ENCODE measurements at places on chromosomes 12 and 14. TPM values are rescaled to one million over a fixed set of nuclear protein-coding genes. Genes with fewer than 3 reads are reported as not detected.

DNA sequence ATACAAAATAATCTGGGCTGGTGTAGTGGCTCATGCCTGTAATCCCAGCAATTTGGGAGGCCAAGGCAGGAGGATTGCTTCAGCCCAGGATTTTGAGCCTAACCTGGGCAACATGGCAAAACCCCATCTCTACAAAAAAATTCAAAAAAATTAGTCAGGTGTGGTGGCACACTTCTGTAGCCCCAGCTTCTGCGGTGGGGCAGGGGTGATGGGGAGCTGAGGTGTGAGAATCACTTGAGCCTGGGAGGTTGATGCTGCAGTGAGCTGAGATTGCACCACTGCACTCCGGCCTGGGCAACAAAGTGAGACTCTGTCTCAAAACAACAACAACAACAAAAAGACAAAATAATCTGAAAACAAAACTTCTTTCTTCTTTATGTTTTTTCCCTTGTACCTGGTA lies 66.0 kb downstream of the TC2N start:
- H3K36me3 ChIP-seq = peaks cover 10% of the 10 kb centered on the region
- H3K4me3 ChIP-seq = no peak overlapping the region
- H3K27me3 ChIP-seq = no peaks in the 10 kb centered on the region
- no peak overlapping the region for H3K27ac ChIP-seq
- H3K4me1 ChIP-seq = no peaks in the 10 kb centered on the region

DNA sequence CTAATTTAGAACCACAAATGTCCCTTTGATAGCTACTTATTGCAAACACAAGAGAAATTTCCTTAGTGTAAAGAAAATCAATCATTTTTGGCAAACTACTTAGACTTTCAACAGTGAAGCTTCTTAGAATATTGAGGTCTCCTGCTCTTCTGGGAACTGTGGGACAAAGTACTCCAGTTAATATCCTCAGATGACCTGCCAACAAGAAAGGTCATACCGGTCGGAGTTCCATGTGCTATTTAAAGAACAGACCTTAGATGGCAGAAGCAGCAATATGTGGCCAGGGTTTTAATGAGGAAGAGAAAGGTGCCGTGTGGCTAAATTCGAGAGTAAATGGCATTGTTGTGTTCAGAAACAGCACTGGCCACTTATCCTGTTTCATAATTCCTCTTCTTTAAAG lies 114.7 kb upstream of the AMIGO2 start:
- H3K4me1 ChIP-seq = peaks cover 6% of the 10 kb centered on the region
- no peaks in the 10 kb centered on the region for H3K36me3 ChIP-seq
- H3K27me3 ChIP-seq = no peaks in the 10 kb centered on the region
- no peak for DNase-seq
- no peak overlapping the region for H3K4me3 ChIP-seq

The MYO1H gene
- total RNA-seq = not detected

The PAPOLA gene
- total RNA-seq = 234 TPM

- H3K36me3 ChIP-seq = no peaks in the 10 kb centered on the region
- no peak overlapping the region for H3K4me3 ChIP-seq
- H3K27ac ChIP-seq = no peak overlapping the region
- no peaks in the 10 kb centered on the region for H3K27me3 ChIP-seq
Measured at GRCh38 chr12:88366101-88366500, 214.2 kb downstream of the KITLG start.

GRCh38 chr12:7047306-7047705 lies 13.2 kb upstream of the C1S start:
- no peaks in the 10 kb centered on the region for H3K36me3 ChIP-seq
- no peak for DNase-seq
- H3K4me3 ChIP-seq = no peak overlapping the region
- H3K27ac ChIP-seq = no peak overlapping the region
- H3K4me1 ChIP-seq = no peaks in the 10 kb centered on the region
- H3K27me3 ChIP-seq = no peaks in the 10 kb centered on the region

DNA sequence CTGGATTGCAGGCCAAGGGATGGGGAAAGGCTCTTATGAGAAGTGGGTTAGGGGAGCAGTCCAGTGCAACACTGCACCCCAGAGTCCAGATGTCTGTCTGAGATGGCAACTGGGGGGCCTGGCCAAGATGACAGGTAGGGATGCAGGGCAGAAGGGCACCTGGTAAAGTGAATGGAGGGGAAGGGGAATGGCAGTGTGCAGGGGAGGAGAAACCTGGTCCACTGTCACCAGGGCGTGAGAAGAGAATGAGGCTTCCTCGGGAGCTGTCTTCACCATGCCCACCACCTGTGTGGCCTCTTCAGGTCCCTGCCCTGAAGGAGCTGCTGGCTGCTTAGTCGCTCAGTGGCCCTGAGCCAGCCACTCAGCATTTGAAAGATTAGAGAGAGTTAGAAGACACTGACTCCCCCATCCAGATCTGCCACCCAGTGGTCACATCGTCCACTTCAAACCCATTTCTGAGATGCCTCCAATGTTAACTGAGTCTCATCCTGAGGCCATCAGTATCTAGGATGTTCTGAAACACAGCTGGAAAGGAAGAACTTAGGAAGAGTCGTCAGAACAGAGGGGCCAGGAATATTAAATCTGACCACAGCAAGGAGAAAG lies 57.3 kb downstream of the PLEKHG3 start:
- H3K4me3 ChIP-seq = no peak overlapping the region
- H3K27me3 ChIP-seq = no peaks in the 10 kb centered on the region
- DNase-seq = no peak
- H3K27ac ChIP-seq = no peak overlapping the region
- no peaks in the 10 kb centered on the region for H3K36me3 ChIP-seq

DNA sequence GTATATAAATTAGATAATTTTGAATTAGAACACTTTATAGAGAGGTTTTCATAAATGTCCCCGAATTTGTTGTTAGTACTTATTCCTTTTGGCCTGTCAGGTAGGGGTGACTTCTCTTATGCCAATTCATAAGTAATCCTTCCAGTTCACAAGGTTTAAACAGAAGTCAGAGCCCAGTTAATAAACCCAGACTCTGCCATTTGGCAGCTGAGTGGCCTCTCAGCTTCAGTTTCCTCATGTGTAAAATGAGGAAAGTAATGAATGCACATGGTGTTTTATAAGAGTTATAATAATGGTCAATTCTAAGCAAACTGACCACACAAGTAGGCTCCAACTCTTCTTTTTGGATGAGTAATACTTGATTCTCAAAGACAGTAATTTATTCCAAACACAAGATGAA lies 10.3 kb downstream of the MTERF2 start:
- no peak overlapping the region for H3K4me3 ChIP-seq
- no peaks in the 10 kb centered on the region for H3K27me3 ChIP-seq
- H3K36me3 ChIP-seq = no peaks in the 10 kb centered on the region
- H3K27ac ChIP-seq = no peak overlapping the region
- no peak for DNase-seq

The PIWIL1 gene
- not detected for total RNA-seq

GRCh38 chr14:32014057-32014456 lies 63.0 kb upstream of the ARHGAP5 start:
- peaks cover 2% of the 10 kb centered on the region for H3K4me1 ChIP-seq
- no peaks in the 10 kb centered on the region for H3K36me3 ChIP-seq
- no peak for DNase-seq
- no peak overlapping the region for H3K4me3 ChIP-seq

GRCh38 chr14:74807853-74808545 lies 44.9 kb downstream of the YLPM1 start:
- no peaks in the 10 kb centered on the region for H3K4me1 ChIP-seq
- H3K27me3 ChIP-seq = no peaks in the 10 kb centered on the region
- peaks cover 13% of the 10 kb centered on the region for H3K36me3 ChIP-seq

DNA sequence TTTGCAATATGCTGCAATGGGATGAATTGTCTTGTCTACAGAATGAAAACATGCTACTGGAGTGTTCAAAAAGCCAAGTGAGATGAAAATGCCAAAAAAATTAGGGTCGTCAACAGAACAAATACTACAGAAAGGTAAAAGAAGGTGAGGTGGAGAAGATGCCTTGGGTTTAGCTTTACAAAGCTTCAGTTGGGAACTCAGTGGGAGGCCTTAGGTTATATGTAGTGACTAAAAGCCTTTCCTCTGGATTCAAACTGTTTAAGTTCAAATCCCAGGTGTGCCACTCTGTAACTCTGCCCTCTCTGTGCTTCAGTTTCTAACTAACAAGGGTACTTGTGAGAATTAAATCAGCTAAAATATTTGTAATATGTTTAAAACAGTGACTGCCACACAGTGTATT lies 84.9 kb upstream of the PDE3A start:
- no peak overlapping the region for H3K27ac ChIP-seq
- no peak overlapping the region for H3K4me3 ChIP-seq
- no peaks in the 10 kb centered on the region for H3K27me3 ChIP-seq

- H3K36me3 ChIP-seq = no peaks in the 10 kb centered on the region
- no peak overlapping the region for H3K4me3 ChIP-seq
- H3K27ac ChIP-seq = no peak overlapping the region
- H3K4me1 ChIP-seq = no peaks in the 10 kb centered on the region
- no peaks in the 10 kb centered on the region for H3K27me3 ChIP-seq
Measured at GRCh38 chr12:91984556-91984955, 161.1 kb downstream of the BTG1 start.

The OTX2 gene
- total RNA-seq = 33.9 TPM

The PDE6H gene
- total RNA-seq = not detected

The BMAL2 gene
- 20.6 TPM for total RNA-seq

GRCh38 chr12:124940393-124941169 lies 26.1 kb upstream of the UBC start:
- H3K4me3 ChIP-seq = peak overlapping the region; percentile 80
- H3K36me3 ChIP-seq = no peaks in the 10 kb centered on the region
- peak; percentile 85 for DNase-seq
- H3K27ac ChIP-seq = 0 out of 2 replicates have a peak overlapping the region, but pooled peaks have one; percentile 98
- no peaks in the 10 kb centered on the region for H3K27me3 ChIP-seq

The OTOGL gene
- total RNA-seq = 0.31 TPM

DNA sequence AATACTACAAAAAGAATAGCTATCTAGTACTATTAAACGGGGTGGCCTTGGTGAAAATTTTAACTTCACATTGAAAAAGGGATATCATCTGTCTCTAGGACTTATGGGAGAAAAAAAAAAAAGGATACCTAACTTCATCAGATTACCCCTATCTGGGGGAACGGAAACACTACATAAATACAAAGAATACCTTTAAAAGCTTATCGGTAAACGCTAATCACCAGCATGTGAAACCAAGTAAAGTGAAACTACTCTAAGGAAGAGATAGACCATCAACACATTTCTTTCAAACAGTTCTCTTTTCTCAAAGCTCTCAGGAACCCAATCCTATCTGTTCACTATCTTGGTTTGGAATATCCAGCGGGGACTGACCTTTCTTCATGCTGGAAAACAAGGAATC lies 3.5 kb downstream of the KICS2 start:
- no peaks in the 10 kb centered on the region for H3K36me3 ChIP-seq
- peaks cover 3% of the 10 kb centered on the region for H3K4me1 ChIP-seq
- H3K27me3 ChIP-seq = no peaks in the 10 kb centered on the region
- no peak overlapping the region for H3K27ac ChIP-seq
- H3K4me3 ChIP-seq = no peak overlapping the region
- DNase-seq = no peak

DNA sequence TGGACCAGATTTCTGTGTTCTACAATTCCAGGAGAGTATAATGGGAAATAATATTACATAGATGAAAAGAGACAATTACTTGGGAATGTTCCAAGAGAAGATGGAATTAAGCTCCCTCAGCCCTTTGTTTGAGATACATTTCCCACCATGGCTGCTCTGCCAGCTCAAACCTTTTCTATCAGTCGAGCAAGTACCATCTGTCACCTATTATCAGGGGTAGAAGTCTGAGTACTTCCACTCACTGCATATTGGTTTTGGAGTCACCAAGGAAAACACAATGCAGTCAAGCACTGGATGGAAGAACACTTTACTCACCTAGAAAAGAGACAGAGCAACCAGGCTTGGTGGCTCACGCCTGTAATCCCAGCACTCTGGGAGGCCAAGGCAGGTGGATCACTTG lies 270.4 kb upstream of the FAR2 start:
- H3K36me3 ChIP-seq = no peaks in the 10 kb centered on the region
- H3K27me3 ChIP-seq = no peaks in the 10 kb centered on the region
- no peak overlapping the region for H3K4me3 ChIP-seq
- no peak overlapping the region for H3K27ac ChIP-seq
- no peak for DNase-seq

- H3K36me3 ChIP-seq = no peaks in the 10 kb centered on the region
- H3K4me1 ChIP-seq = no peaks in the 10 kb centered on the region
- no peak for DNase-seq
- no peaks in the 10 kb centered on the region for H3K27me3 ChIP-seq
Measured at GRCh38 chr12:99024870-99025269, 379.8 kb downstream of the APAF1 start.

DNA sequence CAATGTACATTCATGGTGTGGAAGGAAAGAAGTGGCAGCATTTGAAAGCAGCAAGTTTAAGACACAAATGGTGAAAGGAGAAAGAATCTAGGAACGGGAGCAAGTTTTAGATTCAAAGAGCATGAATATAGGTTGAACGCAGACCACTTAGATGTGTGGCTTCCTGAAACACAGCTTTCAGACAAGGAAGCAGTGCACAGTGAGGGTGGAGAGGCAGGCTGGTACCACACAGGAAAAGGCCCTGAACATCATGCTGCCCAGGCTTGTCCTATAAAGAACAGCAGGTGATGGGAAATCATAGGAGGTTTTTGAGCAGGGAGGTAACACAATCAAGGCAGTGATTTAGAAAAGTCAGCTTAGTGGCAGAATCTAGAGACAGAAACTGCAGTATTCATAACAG lies 35.6 kb downstream of the GNS start:
- DNase-seq = no peak
- no peak overlapping the region for H3K27ac ChIP-seq
- peaks cover 8% of the 10 kb centered on the region for H3K36me3 ChIP-seq
- H3K27me3 ChIP-seq = no peaks in the 10 kb centered on the region
- H3K4me3 ChIP-seq = no peak overlapping the region
- no peaks in the 10 kb centered on the region for H3K4me1 ChIP-seq

- DNase-seq = no peak
- no peak overlapping the region for H3K27ac ChIP-seq
- no peaks in the 10 kb centered on the region for H3K27me3 ChIP-seq
Measured at GRCh38 chr12:30696103-30696408, 387 bp upstream of the IPO8 start.

The AKAP5 gene
- total RNA-seq = 3.5 TPM

GRCh38 chr12:112901271-112901670 lies 5.5 kb upstream of the OAS1 start:
- H3K27me3 ChIP-seq = no peaks in the 10 kb centered on the region
- H3K4me3 ChIP-seq = no peak overlapping the region
- no peak for DNase-seq
- no peaks in the 10 kb centered on the region for H3K36me3 ChIP-seq
- no peaks in the 10 kb centered on the region for H3K4me1 ChIP-seq

DNA sequence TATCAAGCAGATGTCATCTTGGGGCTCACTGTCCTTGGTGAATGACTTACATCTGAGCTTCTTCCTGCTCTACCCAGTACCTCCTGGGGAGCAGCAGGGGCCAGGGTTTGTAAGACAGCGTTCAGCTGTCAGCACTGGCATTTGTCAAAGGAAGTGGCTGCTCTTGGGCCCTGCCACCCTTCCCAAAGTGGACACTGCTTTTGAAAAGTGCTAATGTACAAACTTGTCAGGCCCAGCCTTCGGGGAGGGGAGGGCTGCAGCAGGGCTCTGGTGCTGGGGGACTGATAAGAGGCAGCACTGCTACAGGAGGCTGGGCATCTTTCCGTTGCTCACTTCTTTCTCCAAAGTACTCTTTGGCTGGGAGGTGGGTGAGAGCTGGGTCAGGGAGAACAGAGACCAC lies 59.8 kb upstream of the RBM19 start:
- H3K4me3 ChIP-seq = no peak overlapping the region
- H3K4me1 ChIP-seq = no peaks in the 10 kb centered on the region
- H3K27ac ChIP-seq = no peak overlapping the region

- H3K4me1 ChIP-seq = no peaks in the 10 kb centered on the region
- DNase-seq = no peak
- H3K27me3 ChIP-seq = peaks cover 100% of the 10 kb centered on the region
- H3K4me3 ChIP-seq = peak overlapping the region; percentile 53
- H3K36me3 ChIP-seq = no peaks in the 10 kb centered on the region
- no peak overlapping the region for H3K27ac ChIP-seq
Measured at GRCh38 chr14:36656687-36657398, 4.8 kb upstream of the PAX9 start.
